ENCODE measurements at places on chromosomes 6 and 20.

- DNase-seq = no peak
These were observed 727.3 kb upstream of the FLRT3 start for GRCh38 chr20:15064741-15065140.

GRCh38 chr6:33725222-33725621, 13.7 kb upstream of the UQCC2 start:
- DNase-seq = no peak

- DNase-seq = no peak
These were observed 455.9 kb upstream of the JARID2 start for GRCh38 chr6:14789996-14790395.

GRCh38 chr6:124655866-124656265, 306.4 kb upstream of the RNF217 start:
- no peak for DNase-seq

DNA sequence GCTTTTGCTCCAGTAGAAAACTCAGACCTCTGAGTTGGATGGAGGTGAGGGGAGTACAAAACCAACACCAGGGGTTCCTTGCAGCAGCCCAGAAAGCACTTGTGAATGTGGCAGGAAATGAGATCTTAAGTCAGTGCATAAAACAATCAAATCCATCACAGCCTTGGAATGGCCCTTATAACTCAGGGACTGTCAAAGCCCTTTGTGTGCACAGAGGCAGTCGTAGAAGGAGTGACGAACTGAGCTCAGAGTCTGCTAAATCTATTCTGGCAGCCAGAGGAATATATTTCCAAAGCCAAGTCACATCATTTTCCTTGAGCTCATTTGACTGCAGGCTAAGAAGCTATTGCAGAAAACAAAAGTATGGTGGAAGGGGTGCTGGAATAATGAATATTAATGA, 676.6 kb downstream of the DHX35 start:
- no peak for DNase-seq

All from left ventricle myocardium superior (tissue), 1 donor.